Stimulated activated CD8-positive, alpha-beta memory T cell treated with anti-CD3 and anti-CD28 coated beads, Interleukin-2, amount 100 ng/mL, for 1 hour (primary cell): ENCODE measurements at places on chromosomes 5 and 9.

DNA sequence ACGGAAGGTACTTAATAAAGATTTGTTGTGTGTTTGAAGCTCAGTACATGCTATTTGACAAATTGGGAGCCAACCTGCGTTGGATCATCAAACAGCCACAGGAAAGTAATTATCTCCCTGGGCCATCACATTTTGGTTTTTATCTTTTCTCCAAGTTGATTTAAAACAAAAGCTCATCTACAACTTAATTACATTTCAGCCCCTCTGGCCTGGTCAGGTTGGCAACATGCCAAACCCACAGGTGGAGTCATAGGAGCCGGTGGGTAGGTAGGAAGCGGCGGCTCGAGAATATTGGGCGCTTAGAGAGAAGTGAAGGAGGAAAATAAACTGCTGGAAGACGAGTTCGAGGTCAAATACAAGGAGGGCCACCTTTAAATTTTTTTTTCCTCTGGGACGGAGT, 64.9 kb upstream of the FANCC start:
- DNase-seq = no peak

DNA sequence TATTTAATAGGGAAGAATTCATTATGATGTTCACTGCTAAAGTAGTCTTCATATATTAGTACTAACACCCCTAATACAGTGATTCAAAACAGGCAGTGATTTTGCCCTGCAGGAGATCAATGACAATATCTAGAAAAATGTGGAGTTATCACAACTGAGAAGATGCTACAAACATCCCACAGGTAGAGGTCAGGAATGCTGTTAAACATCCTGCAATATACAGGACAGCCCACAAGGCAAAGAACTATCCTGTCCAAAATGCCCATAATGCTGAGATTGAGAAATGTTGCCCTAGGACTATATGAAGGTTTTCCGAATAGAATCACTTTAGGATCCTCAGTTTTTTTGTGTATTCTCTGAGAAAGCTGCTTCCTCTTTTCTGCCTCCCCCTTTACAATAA, 15.3 kb downstream of the RORB start:
- no peak for DNase-seq

- no peak for DNase-seq
These were observed 32.2 kb downstream of the EXD3 start for GRCh38 chr9:137390553-137391410.

- no peak for DNase-seq
These were observed 11.5 kb upstream of the CARD9 start for GRCh38 chr9:136385015-136385414.

DNA sequence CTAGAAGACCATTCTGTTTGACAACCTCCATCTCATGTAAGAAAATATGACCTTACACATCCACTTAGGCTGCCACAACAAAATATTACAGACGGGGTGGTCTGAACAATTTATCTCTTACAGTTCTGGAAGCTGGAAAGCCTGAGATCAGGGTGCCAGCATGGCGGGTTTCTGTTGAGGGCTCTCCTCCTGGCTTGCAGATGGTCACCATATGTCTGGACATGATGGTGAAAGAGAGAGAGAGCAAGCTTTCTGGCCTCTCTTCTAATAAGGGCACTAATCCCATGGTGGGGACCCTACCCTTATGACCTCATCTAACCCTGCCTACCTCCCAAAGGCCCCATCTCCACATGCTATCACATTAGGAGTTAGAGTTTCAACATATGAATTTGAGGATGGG, 66.0 kb downstream of the AMBP start:
- DNase-seq = no peak

GRCh38 chr5:158560170-158560569, 539.5 kb downstream of the EBF1 start:
- no peak for DNase-seq

DNA sequence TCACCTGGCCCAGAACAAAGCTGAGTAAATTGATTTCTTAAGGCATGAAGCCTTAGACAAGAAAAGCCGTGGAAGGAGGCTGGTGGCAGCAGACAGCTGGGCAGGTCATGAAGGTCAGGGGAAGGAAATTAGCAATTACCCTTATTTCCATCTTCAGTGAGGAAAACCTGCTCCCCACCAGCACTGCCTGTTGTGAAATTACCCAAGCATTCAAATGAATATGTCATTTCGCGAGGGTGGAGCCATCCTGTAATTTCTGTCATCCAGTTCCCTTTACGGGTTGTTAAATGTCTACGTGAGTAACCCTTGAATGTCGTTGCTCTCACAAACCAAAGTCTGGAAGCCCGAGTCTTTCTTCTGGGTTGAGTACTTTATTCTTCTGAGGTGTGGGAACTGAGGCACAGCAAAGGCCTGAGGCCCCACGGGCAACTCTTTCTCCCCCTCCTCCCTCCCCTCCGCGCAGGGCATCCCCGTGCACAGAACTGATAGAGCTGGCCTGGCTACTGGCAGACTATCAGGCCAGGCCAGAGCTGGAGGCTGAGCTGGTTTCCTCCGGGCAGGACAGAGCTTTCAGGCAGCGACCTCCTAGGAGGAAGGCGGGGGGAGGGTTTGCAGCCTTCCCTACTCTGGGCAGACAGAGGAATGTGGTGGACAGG, 22.0 kb upstream of the AK3 start:
- DNase-seq = no peak
